Mammary epithelial cell (primary cell): ENCODE measurements at places on chromosomes 12 and 14. TPM values are rescaled to one million over a fixed set of nuclear protein-coding genes. Genes with fewer than 3 reads are reported as not detected.

HOXC6 gene
- total RNA-seq, result 5.2 and 10.9 TPM in 2 replicates

IL22 gene
- total RNA-seq, result not detected in 2 replicates

TMPRSS12 gene
- total RNA-seq, result not detected

AKAP3 gene
- total RNA-seq, result 0.83 TPM

INHBC gene
- 0.14 TPM in 1 of 2 replicates, not detected in the other for total RNA-seq

TBPL2 gene
- not detected in 2 replicates for total RNA-seq

TBK1 gene
- 20.2 TPM for total RNA-seq

HOXC5 gene
- 0.67 TPM for total RNA-seq

ACOT6 gene
- total RNA-seq, result not detected

KRT72 gene
- total RNA-seq, result not detected in 2 replicates

CAPZA3 gene
- not detected in 2 replicates for total RNA-seq

PCED1B gene
- total RNA-seq, result 2.3 TPM

CKB gene
- total RNA-seq, result 45.8 TPM

CCNK gene
- total RNA-seq, result 85.4 and 92.5 TPM in 2 replicates
